Ovary (tissue), 10 donors: ENCODE measurements at places on chromosomes 2 and 18. TPM values are rescaled to one million over a fixed set of nuclear protein-coding genes. Genes with fewer than 3 reads are reported as not detected.

- no peaks in the 10 kb centered on the region for H3K27me3 ChIP-seq
- no peak overlapping the region for H3K4me3 ChIP-seq
- H3K4me1 ChIP-seq = no peaks in the 10 kb centered on the region
- H3K36me3 ChIP-seq = no peaks in the 10 kb centered on the region
- no peak overlapping the region for H3K27ac ChIP-seq
- no peak for DNase-seq
Measured at GRCh38 chr2:174675615-174676014, 78.0 kb upstream of the WIPF1 start.

DNA sequence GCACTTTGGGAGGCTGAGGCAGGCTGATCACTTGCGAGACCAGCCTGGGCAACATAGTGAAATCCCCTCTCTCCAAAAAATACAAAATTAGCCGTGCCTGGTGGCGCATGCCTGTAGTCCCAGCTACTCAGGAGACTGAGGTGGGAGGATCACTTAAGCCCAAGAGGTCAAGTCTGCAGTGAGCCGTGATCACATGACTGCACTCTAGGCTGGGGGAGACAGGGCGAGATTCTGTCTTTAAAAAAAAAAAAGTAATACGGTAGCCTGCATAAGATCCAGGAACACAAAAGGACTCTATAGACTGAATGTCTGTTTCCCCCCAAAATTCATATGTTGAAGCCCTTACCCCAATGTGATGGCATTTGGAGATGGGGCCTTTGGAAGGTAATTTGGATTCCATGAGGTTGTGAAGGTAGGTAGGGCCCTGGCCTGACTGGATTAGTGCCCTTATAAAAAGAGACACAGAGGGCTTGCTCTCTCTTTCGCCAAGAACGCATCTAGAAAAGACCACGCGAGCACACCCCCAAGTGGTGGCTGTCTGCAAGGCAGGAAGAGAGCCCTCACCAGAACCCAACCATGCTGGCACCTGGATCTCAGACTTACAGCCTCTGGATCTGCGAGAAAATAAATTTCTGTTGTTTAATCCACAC lies 17.0 kb downstream of the MBOAT2 start:
- H3K27me3 ChIP-seq = peaks cover 3% of the 10 kb centered on the region
- no peak overlapping the region for H3K27ac ChIP-seq
- DNase-seq = no peak
- peaks cover 2% of the 10 kb centered on the region for H3K4me1 ChIP-seq
- H3K36me3 ChIP-seq = no peaks in the 10 kb centered on the region

DNA sequence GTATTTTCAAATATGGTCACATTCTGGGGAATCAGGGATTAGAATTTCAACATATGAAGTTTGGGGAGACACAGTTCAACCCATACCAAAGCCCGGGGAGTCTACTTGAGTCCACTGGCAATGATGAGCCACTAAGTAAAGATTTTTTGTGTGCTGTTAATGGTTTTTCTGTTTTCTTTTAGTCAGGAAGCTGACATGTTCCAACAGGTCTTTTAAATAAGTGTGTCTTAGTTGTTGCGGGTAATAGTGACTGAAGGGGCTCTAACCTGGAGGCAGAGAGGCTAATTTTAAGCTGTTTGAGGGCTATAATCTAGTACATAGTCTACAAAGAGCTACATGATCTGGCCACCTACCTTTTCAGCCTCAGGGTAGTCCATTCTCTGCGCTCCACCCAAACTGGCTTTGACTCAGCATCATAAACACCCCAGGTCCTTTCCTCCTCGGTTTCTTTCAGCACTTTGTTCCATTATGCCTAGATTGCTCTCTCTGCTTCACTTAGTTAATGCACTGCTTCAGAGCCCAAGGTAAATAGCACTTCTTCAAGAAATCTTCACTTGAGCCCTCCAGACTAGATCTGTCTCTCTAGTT lies 17.6 kb upstream of the UBE2E3 start:
- no peaks in the 10 kb centered on the region for H3K27me3 ChIP-seq
- no peaks in the 10 kb centered on the region for H3K4me1 ChIP-seq
- no peak overlapping the region for H3K27ac ChIP-seq
- no peak for DNase-seq

Gene CEP192
- total RNA-seq = 36.1 TPM

Gene PSMA8
- 0.12 TPM for total RNA-seq
